ENCODE measurements at places on chromosomes 16 and 17.

DNA sequence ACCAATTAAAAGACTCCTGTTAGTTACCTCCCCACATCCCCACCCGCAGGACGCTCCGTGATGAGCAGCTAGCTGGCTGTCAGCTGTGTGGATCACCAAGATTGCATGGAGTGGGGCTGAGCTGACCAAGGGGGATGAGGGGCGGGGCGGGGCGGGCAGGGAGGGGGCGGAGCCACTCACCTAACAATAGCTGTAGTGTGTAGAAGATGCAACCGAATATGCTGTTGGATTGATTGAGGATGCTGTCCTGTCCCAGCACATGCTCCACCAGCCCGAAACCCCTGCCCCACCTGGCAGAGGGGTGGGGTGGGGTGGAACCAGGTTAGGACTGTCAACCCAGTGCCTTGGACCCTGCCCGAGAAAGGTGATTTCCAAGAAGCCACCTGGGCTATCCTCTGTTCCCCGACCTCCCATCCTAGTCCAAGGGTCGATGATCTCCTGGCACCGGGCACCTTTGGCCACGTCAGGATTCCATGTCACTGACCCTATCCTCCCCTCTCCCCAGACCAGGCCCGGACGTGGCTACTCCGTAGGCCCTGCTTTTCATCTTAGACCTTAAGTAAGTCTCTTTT lies 1.4 kb downstream of the VKORC1 start:
- no peak for DNase-seq

- no peak for DNase-seq
These were observed 154.0 kb downstream of the ZNF423 start for GRCh38 chr16:49701789-49702494.

GRCh38 chr17:12088035-12088434 lies 67.4 kb downstream of the MAP2K4 start:
- no peak for DNase-seq

- no peak for DNase-seq
These were observed 9.7 kb downstream of the CDH16 start for GRCh38 chr16:66908762-66909559.

DNA sequence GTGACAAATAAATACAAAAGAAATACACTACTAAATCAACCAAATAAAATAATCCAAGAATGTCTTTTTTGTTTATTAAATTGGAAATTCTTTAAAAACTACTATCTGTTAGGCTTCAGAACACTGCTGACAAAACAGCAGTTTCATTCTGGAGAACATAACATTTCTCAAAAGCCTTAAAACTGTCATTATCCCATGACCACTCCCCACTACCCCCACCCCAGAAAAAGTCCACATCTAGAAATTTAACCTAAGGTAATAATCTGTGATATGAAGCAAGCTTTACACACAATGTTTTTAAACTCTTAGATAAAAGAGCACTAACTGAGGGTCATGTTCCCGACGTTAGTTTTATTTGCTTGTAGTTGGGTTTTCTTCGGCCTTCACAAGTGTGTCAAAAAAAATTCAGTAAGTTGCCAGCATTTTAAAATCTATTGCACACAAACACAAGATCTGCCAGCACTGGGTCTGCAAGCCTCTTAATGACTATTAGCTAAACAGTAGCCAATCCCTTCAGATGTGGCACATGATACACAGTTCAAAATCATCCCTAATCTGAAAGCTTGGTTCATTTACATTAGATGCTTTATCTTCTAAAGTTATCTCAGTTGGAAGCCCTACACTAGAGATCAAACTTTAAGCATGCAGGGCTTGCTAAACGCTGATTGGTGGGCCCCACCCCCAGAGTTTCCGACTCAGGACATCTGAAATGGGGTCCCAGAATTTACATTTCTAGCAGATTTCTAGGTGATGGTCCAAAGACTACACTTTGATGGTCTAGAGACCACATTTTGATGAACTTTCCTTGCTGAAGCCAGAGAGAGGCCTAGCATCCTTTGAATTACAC lies 75.2 kb downstream of the KANSL1 start:
- DNase-seq: no peak

- no peak for DNase-seq
These were observed 1026.5 kb upstream of the EEF2KMT start for GRCh38 chr16:6124136-6124535.

GRCh38 chr17:65115839-65116238 lies 21.3 kb upstream of the RGS9 start:
- no peak for DNase-seq

DNA sequence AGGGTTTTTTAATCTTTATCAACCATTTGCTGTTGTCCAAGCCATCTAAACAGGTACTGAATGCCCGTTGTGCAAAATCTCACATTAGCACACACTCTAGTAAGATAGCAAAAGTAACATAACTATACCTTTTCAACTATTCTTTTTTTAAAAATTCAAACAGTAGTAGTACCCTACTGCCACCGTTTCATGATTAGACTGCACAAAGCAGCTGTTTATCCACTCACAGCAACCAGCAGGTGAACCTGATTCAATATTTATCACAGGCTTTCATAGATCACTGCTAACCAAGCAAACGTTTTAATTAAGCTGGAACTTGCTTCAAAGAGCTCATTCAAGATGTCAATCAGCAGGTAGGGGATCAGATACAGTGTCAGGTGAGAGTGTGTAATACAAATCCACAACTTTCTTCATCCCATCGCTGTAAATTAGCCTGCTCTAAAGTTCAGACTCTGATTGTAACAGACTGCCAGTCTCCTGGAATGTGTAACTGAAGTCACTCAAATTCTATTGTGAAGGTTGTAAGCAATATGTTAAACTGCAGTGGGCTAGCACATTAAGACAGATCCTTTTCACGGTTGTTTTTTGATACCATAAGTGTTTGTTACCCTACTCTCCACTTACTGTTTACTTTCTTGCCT lies 47.3 kb downstream of the BRIP1 start:
- no peak for DNase-seq

DNA sequence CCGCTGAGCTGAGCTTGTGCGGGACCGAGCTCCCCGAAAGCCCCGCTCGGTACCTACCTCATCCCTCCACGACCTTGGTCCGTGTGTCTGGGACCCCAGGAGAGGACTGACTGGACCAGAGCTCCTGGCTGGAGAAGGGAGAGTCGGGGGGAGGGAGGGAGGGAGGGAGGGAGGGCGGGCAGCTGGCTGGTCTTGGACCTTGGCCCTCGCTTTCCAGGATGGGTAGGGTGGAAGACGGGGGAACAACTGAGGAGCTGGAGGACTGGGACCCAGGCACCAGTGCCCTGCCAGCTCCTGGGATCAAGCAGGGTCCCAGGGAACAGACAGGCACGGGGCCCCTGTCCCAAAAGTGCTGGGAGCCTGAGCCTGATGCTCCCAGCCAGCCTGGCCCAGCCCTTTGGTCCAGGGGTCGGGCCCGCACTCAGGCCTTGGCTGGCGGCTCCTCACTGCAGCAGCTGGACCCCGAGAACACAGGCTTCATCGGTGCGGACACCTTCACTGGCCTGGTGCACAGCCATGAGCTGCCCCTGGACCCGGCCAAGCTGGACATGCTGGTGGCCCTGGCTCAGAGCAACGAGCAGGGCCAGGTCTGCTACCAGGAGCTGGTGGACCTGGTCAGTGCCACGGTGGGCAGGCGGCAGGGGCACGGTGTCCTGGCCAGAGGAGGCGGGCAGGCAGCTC lies 553 bp downstream of the RHBDL1 start:
- no peak for DNase-seq

DNA sequence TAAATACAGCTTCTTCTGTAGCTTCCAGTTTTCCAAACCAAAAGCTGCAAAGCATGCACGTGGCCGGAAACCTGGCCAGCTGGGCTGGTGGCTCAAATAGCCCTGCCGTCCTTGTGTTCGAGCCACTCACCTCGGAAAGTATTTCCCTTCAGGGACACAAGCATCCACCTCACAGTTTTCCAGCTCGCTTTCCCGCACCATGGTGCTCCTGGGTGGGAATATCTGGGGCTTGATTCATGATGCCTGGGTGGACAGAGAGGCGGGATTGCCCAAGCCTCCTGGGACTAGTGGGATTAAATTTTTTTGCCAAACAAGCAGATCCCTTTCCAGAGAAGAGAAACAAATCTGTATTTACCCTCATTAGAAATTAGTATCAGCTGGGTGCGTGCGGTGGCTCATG lies 7.1 kb upstream of the MVD start:
- no peak for DNase-seq

DNA sequence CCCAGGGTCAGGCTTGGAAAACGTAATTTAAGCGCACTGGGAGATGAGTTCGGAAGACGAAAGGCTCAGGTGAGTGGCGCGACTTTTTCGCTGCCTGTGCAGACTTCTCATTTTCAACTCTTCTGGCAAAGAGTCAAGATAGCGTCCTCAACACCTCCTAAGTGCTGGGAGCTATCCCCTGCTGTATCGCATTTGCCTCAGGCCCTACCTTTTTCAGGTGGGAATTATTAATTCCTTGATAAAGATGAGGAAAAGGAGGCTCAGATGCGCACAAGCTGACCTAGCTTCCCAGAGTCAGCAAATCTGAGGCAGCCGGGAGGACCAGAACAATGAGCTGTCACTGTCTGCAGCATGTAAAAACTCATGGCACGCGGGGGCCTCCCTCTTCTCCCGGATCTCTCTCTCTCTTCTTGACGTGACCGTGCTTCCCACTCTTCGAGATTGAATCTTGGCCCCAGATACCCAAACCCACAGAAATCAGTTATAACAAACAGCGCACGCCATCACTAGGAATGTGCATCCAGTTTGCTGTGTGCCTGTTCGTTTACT lies 512 bp upstream of the ADAMTS18 start:
- no peak for DNase-seq

- no peak for DNase-seq
These were observed 35.8 kb downstream of the ST3GAL2 start for GRCh38 chr16:70402916-70403659.

DNA sequence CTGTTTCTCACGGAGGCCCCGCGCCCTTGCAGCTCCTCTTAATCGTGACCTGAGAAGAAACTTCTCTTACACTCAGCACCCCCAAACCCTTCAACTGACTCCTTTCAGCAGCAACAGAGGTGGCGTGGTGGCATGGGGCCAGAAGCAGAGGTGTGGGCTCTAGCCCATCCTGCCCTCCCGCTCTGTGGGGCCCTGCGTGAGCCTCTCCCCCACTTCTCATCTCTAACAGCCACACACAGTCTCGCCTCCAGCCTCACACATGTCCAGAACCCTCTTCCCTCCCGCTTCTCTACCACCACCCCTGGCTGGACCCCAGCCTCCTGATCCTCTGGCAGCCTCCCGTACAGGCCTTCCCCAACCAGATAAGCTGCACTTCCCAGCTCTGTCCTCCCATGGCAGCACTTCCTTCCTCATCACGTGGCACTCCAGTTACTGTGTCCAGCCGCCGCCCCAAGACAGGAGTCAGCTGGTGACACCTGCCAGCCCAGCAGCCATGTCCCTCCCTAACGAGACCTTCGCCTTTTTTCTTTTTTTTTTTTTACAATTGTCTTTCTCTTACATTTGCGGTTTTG lies 30.5 kb downstream of the NSMCE1 start:
- DNase-seq: no peak

- no peak for DNase-seq
These were observed 19.5 kb downstream of the ATP2A3 start for GRCh38 chr17:3944485-3945388.

- DNase-seq: no peak
These were observed 3.7 kb downstream of the DLX4 start for GRCh38 chr17:49972486-49973270.

DNA sequence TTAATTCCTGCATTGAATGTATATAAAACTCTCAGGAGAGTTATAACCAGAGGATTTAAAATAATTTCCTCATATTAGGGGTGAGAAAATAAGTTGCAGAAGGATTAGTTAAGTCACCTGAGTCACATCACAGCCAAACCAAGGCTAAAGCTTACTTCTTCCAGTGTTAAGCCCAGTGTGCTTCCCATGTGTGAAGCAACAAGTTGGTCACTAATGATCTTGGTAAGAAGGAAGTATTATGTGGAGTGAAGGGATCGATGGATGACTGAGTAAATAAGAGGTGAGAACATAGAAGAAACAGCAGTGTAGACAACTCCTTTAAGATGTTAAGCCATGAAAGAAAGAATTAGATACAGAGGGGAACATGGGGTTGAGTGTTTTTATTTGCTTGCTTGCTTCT lies 20.6 kb downstream of the ESRP2 start:
- DNase-seq: no peak

GRCh38 chr17:7322520-7323194 lies 6.5 kb downstream of the NEURL4 start:
- no peak for DNase-seq

DNA sequence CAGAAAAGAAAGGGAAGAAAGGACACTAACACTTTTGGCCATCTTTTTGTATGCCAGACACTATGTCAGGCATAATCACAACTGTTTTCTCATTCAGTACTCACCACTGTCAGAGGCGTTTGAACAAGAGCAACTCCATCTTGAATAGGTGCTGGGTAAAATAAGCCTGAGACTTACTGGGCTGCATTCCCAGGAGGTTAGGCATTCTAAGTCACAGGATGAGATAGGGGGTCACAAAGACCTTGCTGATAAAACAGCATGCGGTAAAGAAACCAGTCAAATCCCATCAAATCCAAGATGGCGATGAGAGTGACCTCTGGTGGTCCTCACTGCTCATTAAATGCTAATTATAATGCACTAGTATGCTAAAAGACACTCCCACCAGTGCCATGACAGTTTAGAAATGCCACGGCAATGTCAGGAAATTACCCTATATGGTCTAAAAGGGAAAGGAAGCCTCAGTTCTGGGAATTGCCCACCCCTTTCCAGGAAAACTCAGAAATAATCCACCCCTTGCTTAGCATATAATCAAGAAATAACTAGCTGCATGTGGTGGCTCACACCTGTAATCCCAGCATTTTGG lies 14.9 kb upstream of the LYRM9 start:
- no peak for DNase-seq

DNA sequence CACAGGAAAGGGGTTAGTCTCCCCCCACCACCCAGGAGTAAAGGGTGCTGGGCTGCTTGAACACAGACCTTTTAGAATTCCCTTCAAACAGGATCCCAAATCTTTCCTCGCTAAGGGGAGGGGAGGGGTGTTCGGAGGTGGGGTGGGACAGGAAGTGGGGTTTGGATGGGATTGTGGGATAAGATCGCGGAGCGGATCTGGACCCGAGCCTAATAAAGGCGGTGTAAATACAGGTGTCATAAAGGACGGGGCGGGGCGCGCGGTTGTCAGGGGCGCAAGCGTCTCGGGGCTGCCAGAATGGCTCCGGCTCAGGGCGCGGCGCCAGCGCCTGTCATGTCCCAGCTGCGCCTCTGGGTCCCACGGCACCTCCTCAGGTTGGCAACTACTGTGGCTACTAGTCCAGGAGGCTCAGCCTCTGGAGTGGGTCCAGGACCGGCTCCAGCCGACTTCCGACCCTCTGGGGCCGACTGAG lies 59.8 kb upstream of the FBXO47 start:
- no peak for DNase-seq

- DNase-seq: no peak
These were observed 84.2 kb downstream of the WWOX start for GRCh38 chr16:78183437-78184237.

GRCh38 chr16:30395155-30395991 lies at the start of gene ZNF48:
TSS of gene ZNF48 (plus strand) at chr16:30395420. CDS start at chr16:30395795, 375 bp downstream.
- no peak for DNase-seq

All from GM04503 (cell line).